ENCODE measurements at places on chromosomes 7 and 10.

- no peak for DNase-seq
Measured at GRCh38 chr7:90988996-90989765, 275.1 kb upstream of the FZD1 start.

GRCh38 chr10:43162604-43163003, 24.4 kb downstream of the CSGALNACT2 start:
- DNase-seq, result no peak

DNA sequence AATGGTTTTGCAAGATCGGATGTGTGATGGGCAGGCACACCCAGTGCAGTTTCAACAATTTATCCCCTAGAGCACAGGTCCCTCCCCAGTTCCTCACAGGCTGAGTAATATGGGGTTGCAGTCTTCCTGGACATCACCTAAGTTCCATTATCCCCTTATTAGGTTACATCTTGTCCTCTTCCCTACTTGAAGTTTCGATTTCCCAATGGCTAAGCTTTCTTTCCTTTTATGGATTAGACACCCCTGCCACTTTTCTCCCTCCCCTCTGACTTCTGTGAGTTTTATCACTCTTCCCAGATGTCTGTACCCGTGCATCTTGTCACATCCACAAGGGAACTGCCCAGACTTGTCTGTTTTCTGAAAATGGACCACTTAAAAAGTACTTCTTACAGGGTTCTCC, 2.4 kb upstream of the NIPSNAP2 start:
- no peak for DNase-seq

- no peak for DNase-seq
Measured at GRCh38 chr7:4621396-4621795, 60.7 kb upstream of the FOXK1 start.

DNA sequence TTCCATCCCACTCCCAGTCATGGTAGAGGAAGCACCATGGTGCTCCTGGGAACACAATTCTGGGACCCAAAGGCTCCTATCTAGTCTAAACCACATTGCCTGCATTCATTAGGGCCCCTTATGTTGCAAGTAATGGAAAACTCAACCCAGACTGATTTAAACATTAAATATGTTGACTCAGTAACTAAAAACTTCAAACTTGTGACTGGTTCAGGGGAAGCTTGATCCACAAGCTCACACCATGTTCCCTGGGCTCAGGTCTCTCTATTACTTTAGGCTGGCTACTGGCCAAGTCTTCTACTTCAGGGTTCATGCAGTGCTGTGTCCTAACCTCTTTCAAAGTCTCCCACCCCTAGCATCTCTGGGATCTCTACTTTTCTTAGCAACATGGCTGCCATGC, 13.1 kb downstream of the WNT16 start:
- no peak for DNase-seq

DNA sequence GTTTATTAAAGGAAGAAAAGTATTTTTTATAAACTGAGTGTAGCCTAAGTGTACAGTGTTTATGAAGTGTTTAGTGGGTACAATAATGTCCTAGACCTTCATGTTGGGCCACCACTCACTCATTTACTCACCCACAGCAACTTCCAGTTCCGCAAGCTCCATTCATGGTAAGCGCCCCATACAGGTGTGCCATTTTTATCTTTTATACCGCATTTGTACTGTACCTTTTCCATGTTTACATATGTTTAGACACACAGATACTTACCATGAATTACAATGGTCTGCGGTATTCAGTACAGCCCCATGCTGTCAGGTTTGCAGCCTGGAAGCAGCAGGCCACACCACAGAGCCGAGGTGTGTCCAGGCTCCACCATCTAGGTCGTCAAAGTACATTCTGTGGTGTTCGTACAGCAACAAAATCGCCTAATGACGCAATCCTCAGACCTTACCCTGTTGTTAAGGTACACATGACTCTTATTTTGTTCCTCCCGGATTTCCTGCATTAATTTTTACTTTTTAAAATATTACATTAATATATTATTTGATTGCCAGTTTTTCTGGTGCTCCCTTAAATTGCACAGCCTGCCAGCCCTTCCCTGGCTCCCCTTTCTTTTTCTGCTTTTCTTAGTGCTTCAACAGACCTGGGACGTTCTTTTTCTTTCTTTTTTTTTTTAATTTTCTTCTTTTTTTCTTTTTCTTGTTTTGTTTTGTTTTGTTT, 881 bp upstream of the SSBP1 start:
- no peak for DNase-seq

DNA sequence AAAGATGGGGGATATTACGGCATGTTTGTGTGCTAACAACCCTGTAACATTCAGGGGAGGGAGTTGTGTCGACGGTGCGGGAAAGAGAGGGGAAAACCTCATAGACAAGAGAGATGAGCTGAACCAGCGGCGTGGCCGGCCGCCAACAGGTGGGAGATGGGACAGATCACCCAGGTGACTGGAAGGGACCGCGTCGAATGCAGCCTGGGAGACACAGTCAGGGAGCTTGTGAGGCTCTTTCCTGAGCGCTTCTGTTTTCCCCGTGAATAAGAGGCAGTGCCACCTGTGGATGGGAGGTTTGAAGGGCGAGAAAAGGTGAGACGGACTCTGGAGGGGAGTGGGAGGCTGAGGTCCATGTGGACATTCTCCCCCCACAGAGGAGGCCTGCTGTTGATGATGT, 9.9 kb upstream of the PRKAG2 start:
- DNase-seq, result no peak

GRCh38 chr10:56599201-56599600, 238.1 kb upstream of the ZWINT start:
- DNase-seq, result no peak

GRCh38 chr10:98418665-98419468, 3.9 kb upstream of the PYROXD2 start:
- DNase-seq, result no peak

- peak; percentile 6 for DNase-seq
Measured at GRCh38 chr10:103265717-103266329, 11.1 kb upstream of the INA start.

DNA sequence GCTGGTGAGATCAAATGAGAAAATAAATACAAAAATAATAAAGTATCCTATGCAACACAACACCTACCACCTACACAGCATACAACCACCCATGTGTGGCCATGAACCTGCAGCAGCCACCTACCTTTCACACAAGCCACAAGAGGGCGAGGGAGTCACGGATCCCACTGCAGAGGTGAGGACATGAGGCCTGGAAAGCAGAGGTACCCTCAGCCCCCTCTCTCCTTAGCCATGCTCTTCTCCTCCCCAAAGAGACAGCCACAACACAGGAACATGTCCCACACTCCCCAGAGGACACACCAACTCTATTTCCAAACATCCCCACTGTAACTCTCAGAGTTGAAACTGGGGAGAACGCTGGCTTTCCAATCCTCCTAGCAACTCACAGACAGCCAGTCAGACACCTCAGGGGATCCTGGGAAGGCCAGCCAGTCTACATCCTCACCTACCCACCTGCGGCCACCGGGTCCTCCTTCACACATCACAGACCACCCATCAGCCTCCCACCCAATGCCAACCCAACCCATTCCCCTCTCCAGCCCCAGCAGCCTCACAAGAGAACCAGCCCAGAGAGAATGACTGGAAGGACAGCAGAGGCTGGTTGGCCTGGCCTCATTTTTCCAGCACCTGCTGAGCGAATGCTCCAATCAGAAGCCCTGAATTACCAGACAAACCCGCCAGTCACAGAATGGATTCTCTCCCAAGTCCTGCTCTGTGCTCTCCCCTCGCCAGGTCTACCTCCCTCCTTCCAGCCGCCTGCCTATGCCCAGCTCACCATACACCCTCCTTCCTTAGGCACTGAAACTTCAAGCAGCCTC, 18.4 kb downstream of the DLG5 start:
- no peak for DNase-seq

GRCh38 chr7:467856-468545, 51.6 kb downstream of the PDGFA start:
- no peak for DNase-seq

DNA sequence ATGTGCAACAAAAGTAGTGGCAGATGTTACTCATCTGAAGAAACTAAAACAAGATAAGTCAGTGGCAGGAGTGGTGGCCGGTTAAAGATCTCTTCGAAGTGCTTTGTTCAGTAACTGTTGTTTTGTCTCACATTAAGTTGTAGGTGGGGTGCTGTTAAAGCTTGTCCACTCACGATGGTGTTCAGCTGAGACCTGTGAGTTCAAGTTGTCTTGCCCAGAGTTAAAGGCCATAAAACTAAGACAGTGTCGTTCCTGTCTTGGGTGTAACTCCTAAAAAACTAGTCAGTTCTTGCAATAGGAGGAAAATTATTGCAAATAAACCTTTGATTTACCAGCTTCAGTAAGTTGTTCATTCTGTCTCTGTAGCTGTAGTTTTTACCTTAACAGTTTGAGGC, 857 bp upstream of the FOXP2 start:
- no peak for DNase-seq

DNA sequence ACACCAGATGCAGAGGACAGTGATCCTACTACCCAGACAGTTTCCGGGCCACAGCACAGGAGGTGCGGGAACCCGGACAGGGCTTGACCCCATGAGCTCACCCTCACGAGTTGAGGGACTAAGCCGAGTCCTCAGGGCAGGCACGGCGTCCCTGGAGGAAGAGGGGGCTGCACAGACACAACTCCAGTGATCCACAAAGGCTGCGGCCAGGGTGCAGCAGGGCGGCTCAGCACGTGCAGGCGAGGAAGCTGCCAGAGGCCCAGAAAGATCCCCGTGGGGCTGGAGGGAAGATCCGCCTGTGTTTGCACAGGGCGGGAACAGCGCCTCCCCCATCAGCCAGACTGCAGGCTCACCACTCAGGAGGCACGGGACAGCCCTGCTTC, 45.9 kb upstream of the TMEM72 start:
- no peak for DNase-seq

DNA sequence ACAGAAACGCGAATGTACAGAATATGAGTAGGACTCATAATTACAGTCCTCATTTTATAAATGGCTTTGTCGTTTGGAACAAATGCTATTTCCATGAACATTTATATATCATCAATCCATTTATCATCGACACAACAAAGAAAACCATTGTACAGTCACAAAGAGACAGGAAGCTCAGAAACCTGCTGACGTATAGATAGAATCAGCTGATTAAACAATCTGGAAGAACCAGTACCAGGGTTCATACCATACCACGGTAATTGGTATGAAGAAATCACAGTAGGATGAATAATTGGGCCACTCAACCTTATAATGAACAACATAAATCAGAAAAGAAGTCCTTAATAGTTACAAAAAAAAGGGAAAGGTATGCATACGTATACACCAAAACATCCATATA, 295.0 kb downstream of the PARD3 start:
- DNase-seq, result no peak

DNA sequence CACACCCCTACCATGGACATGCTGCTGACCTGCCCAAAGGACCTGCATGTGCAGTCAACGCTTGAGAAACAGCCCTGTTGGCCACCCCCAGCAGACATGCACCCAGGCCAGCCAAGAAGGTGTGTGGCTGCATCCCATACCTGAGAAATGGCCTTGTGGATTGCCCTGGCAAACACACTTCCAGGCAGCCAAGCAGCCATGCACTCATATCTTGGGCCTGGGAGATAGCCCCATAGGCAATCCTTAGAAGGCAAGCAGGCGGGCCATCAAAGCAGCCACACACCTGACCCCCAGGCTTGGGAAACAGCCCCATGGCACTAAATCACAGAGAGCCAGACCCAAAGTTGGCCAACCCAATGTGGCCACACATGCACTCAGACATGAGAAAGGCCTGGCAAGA, 4.9 kb upstream of the AKR1B1 start:
- no peak for DNase-seq

- no peak for DNase-seq
Measured at GRCh38 chr7:76047305-76047810, 442 bp downstream of the STYXL1 start.

- DNase-seq, result no peak
Measured at GRCh38 chr10:127168261-127168660, 28.1 kb downstream of the INSYN2A start.

DNA sequence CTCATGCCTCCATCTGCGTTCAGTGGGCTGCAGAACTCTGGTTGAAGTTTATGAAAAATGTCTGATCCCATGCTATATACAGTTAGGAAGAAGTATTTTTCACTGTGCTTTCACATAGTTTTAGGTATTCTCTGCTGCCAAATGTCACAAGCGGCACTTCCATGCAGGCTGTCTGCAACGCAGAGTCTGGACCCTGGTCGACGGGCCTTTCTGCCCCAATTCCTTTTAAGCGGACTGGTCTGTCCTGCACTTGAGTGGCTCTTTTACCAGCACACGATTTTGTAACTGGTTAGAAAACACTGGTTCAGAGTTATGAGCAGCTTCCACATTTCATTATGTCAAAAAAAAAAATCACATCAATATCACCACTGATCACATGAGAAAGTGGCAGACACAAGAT, 143.0 kb downstream of the DIP2C start:
- DNase-seq, result no peak

DNA sequence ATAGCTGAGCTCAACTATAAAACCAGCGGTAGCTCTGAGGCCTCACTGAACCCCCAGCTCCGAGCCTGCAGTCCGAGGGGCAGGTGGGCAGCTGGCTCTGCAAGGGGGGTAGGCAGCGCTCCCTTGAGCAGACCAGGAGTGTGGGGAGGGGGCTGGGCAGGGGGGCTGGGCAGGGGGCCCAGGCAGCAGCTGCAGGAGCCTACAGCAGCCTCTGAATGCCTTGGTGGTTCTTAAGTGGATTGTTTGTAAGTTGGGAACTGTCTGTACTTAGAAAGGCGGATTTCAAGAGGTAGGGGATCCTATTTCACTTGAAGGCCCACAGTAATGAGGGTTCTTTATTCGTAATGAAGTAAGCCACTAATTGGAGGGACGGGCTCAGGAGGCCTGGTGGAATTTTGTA, 72.3 kb downstream of the ICA1 start:
- DNase-seq, result no peak

GRCh38 chr7:140597428-140597949, 43.1 kb downstream of the DENND2A start:
- no peak for DNase-seq

DNA sequence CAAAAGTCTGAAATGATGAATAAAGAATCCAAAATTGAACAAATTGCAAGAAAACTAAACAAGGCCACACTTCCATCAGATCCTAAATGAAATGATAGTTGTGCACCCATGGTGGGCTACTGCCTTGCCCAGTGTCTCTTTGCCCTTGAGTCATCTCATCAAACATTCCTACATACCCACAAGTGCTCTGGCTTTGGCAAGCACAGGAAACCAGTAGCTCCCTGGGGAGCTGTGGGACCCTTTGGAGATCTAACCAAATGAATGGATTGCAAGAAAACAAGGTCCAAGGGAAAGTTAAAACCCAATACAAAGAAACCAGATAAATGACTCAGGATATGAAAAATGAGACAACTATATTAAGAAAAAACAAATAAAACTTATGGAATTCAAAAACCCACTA, 129.8 kb upstream of the TMEM229A start:
- DNase-seq, result no peak

DNA sequence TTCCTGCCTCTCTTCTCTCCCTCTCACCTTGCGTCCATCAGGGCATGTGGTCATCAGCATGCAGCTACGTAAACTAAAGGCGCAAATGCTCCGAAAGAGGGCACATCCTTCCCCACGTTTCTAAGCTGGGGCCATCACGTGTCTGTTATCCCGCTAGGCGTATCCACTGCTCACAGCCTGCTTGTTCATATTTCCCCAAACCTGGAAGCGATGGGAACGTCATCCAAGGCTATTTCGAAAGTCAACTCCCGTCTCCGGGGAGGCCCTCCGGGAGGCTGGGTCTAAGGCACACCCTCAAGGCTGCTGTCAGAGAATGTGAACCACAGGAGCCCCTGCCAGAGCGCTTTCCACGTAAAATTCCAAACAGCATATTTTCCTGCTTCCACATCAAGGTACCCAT, 199.2 kb downstream of the DIP2C start:
- no peak for DNase-seq

- no peak for DNase-seq
Measured at GRCh38 chr10:43234471-43235041, 32.3 kb downstream of the RASGEF1A start.

GRCh38 chr7:28182071-28182471, 1.5 kb upstream of the JAZF1 start:
- no peak for DNase-seq
